ENCODE measurements at places on chromosomes 7 and 10. TPM values are rescaled to one million over a fixed set of nuclear protein-coding genes. Genes with fewer than 3 reads are reported as not detected.

The CDK14 gene
- 0.38 TPM for total RNA-seq

The CASP7 gene
- total RNA-seq: 16.2 TPM

The ENKUR gene
- total RNA-seq: not detected

The FAM180A gene
- total RNA-seq: 5.0 TPM

The ELAPOR2 gene
- total RNA-seq: 2.1 TPM

The LIPM gene
- not detected for total RNA-seq

The PON1 gene
- not detected for total RNA-seq

Measured in esophagus squamous epithelium (tissue), 5 donors.